Cerebellar nuclear complex (tissue), 1 donor: ENCODE measurements at places on chromosomes 12 and 14.

DNA sequence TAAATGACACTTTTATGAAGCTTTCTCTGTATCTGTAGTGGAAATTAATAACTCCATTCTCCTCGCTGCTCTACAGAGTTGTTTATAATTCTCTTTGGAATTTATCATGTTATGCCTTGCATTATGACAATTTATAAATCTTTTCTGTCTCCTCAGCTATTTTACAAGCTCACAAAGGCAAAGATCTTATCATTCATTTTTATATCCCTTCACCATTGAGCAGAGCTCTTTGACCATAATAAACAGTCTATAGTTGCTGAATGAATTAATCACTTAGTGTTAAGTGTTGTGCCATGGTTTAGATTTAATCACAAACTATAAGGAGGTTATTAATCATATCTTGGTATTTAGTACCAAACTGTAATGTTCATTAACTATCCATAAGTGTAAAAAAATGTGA, 126.4 kb downstream of the NAV3 start:
- no peak for DNase-seq

DNA sequence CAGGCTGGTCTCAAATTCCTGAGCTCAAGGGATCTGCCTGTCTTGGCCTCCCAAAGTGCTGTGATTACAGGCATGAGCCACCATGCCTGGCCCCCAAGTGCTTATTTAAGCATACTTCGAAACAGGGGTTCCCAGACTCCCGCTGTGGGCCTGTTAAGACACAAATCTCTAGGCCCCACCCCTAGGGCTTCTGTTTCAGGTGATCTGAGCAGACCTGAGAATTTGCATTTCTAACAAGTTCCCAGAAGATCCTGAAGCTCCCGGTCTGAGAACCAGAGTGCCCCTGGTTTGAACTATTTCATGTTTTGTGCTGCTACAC, 25.0 kb downstream of the GCH1 start:
- no peak for DNase-seq

- DNase-seq: no peak
These were observed 2.8 kb downstream of the FGD6 start for GRCh38 chr12:95214466-95214865.

DNA sequence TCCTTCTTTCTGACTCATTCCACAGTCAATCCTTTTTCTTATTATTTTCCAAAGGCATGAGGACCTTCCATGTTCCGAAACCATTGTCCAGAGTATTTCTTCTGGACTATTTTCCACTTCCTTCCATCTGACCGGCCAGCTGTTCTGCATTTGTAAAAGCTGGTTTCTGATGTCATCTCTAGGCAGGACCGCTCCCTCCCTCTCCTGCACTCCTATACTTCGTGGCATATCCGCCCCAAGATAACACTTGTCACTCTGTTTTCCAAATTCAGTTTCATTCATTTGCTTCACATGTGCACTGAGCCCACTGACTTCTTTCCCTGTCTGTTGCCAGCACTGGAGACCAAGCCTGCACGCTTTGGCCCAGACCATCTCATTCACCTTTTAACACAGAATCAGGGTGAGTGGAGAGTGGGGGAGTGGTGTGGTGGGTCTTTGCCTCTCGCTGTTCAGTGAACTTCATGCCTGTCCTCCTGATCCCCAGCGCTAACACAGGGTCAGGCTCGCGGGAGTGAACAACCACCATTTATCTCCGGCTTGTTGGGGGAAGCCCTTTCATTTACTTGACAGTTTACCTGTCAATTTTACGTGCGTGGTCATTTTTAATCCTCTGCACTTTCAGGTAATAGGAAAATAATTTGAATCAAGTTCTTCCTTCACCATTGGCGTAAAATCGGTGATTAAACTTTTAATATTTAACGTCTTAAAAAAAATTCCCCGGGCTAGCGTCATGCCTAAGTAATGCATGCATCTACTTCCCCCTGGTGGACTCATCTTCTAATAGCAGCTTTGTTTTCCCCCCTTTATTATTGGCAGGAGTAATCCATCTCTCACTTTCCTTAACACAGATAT, 52.5 kb downstream of the C12orf75 start:
- no peak for DNase-seq

- DNase-seq: no peak
These were observed 7.6 kb upstream of the RNF34 start for GRCh38 chr12:121392325-121392716.

DNA sequence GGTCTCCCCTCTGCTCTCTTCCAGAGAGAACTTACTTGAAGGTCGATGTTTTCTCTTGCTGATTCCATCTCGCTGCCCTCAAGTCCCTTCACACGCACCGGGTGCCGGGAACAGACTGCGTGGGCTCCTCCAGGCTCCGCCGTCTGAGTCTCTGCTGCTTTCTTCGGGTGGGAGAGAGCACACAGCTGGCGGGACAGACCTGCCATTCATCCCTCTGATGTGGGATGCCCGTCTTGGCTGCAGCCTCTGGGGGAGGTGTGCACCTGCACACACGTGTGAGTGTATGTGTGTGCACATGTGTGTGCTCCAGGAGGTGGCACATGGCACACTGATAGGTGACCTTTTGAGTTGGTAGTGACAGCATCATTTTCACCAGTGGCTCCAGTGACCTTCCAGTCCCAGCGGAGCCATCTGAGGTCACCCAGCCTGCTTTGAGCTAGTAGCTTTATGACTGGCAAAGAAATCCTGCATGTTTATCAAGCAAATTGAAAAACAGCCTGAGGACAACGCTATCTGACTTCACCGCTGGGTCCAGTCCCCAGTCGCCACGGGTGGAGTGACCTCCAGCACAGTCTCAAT, at the start of gene NINJ2:
NINJ2 (minus strand) TSS at position 153 of the 579 bp plus-strand sequence; CDS start at position 68, 85 bp downstream.
- DNase-seq: no peak

- no peak for DNase-seq
These were observed 760 bp downstream of the ACTN1 start for GRCh38 chr14:68978172-68978911.

- no peak for DNase-seq
These were observed 19.7 kb downstream of the DUSP16 start for GRCh38 chr12:12542964-12543363.

DNA sequence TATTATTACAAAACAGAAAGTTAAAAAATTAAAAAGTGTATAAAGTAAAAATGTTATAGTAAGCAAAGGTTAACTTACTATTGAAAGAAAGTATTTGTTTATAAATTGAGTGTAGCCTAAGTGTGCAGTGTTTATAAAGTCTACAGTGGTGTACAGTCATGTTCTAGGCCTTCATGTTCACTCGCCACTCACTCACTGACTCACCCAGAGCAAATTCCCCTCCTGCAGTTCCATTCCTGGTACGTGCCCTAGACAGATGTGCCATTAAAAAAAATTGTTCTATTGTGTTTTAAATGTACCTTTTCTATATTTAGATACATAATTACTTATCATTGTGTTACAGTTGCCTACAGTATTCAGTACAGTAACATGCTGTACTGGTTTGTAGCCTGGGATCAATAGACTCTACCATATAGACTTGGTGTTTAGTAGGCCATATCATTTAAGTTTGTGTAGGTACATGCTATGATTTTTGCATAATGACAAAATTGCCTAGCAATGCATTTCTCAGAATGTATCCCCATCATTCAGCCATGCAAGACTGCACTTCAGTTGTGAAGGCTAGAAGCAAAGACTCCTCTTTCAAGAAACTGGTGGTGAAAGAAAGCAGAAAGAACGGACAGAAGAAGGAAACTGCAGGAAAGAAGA, 100.6 kb downstream of the DACT1 start:
- no peak for DNase-seq

- no peak for DNase-seq
These were observed 169.2 kb downstream of the CAPZA3 start for GRCh38 chr12:18907127-18907526.

- no peak for DNase-seq
These were observed 103.3 kb upstream of the PMCH start for GRCh38 chr12:102300824-102301461.

- no peak for DNase-seq
These were observed 9.2 kb downstream of the KTN1 start for GRCh38 chr14:55589171-55589570.

- no peak for DNase-seq
These were observed 85.3 kb downstream of the SLC25A47 start for GRCh38 chr14:100408350-100409002.

- no peak for DNase-seq
These were observed 66.4 kb downstream of the ATXN2 start for GRCh38 chr12:111532751-111533150.

- no peak for DNase-seq
These were observed 706.9 kb upstream of the STXBP6 start for GRCh38 chr14:25756876-25757275.

- DNase-seq: no peak
These were observed 141.2 kb upstream of the C14orf180 start for GRCh38 chr14:104438166-104438887.

GRCh38 chr12:53701518-53702264, 25.6 kb downstream of the CALCOCO1 start:
- no peak for DNase-seq

DNA sequence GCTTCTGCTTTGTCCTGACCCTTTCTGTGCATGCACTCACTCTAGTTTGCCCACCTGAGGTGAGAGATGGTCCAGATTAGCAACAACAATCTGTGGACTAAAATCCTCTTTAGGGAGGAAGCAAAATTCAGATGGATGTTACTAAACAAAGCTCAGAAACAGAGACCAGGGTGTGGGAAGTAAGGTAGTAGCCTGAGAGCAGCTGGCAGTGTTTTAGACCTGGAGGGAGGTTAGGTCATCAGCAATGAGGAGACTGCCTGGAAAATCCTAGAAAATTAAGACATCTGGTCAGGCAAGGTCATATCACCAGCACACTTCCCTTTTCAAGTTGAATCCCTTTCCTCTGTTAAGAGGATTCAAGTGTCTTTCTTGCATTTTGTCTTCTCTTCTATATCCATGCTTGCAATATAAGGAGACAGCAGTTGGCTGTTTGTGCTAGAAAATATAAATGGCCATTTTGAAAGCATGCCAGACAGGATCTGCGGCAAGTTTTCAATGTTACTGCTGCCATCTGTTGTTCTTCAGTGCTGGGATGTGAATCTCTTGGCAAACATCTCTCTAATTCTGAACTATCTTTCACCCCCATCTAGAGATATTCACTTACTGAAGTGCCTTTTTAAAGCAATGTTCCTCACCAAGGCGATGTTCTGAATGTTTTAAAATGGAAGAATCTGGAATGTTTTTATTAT, 266.4 kb downstream of the NAV3 start:
- peak; percentile 84 for DNase-seq

DNA sequence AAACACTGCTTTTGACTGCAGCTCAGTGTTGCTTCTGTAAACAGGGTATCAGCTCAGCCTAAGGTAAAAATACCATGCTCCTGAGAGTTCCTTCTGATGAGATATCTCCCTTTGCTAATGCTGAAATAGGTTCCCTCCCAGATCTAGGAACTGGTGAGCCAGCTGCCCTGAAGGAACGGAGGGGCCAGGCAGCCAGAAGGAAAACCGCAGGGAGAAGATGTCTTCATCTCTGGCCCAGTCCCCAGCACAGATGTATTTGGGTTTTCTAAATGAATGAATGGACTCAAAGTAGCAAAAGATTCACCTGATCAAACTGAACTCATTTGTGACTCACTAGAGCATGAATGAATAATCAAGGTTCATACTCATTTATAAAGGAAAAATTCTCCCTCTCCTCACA, 247.8 kb downstream of the MSRB3 start:
- no peak for DNase-seq

GRCh38 chr12:121917950-121918678, at the start of gene CFAP251:
Gene CFAP251, plus strand, starts transcription at chr12:121918592. Its CDS starts 2,714 bp downstream, at chr12:121921306.
- peak; percentile 73 for DNase-seq

GRCh38 chr12:120833849-120834248, 70.3 kb downstream of the SPPL3 start:
- no peak for DNase-seq

DNA sequence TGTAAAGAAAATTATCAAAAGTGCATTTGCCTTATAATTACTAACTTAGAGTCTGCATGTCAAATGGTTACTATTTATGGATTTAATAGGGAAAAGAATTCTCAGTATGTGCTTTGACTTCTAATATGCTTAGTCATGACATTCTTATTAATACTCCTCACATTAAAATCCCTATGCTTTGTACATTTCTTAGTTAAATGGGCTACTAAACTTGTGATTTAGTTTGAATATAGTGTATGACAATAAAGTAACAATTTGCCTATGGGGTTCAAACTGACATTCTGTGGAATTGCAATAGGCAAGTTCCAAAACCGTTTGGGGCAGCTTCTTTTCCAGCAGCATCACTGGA, 361.9 kb upstream of the TMTC1 start:
- no peak for DNase-seq

- no peak for DNase-seq
These were observed 6.7 kb upstream of the CD163L1 start for GRCh38 chr12:7450667-7451066.

GRCh38 chr12:116393255-116393654, 115.8 kb upstream of the MED13L start:
- DNase-seq: no peak

- no peak for DNase-seq
These were observed 23.8 kb downstream of the CFAP251 start for GRCh38 chr12:121942145-121942718.

- DNase-seq: no peak
These were observed 392.6 kb downstream of the CCDC91 start for GRCh38 chr12:28582672-28583376.

DNA sequence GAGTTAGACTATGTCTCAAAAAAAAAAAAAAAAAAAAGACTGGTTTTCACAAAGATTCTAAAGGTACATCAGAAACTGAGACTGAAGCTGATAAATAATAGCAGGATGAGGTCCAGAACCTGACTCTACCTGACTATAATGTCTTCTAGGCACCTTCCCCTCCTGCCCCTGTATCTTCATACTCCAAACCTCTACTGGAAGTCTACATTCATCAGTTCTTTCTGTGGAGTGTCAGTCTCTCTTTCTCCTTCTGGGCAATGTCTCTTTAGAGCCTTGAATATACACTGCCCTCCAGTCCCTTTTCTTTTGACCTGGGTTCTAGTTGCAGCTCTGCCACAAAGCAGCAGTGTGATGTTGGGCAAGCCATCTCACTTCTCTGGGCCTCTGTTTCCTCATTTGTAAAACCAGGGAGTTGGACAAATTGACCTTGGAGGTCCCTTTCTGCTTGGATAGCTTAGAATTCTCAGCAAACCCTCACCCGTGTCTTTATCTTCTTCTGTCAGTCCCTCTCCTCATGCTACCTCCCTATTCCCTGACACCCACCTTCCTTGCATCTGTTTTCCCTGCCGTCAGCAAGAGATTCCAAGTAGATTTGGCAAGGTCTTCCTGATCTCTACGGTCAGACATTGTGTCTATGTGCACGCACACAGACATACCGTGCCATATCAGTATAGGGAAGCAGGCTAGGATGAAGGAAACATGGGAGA, 4.3 kb downstream of the NFE2 start:
- DNase-seq: no peak

GRCh38 chr14:36504771-36505175, 15.3 kb downstream of the NKX2-1 start:
- DNase-seq: no peak

GRCh38 chr14:103871596-103872480, 24.5 kb upstream of the PPP1R13B start:
- no peak for DNase-seq

GRCh38 chr12:108210001-108210400, 80.9 kb downstream of the WSCD2 start:
- no peak for DNase-seq

GRCh38 chr12:56326533-56326932, 7.3 kb downstream of the PAN2 start:
- no peak for DNase-seq
